ENCODE measurements at places on chromosomes 3 and 15.

DNA sequence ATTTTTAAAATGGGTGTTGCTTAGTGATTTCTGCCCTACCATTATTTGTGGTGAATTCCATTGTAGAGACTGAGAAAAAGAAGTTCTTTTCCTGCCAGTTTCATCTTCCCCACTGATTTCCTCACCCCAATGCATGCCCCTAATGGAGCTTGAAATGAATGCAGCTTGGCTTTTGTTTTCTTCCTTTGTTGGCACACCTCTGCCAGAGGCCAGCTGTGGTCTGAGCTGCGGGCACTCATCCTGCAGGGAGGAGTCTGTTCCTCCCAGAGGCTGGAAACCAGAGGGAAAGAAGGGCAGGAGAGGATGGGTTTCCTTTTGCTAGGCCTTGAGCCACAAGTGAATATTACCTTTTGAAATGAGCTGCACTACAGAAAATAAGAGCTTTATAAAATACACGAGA, 9.3 kb upstream of the ST8SIA2 start:
- no peak for DNase-seq

DNA sequence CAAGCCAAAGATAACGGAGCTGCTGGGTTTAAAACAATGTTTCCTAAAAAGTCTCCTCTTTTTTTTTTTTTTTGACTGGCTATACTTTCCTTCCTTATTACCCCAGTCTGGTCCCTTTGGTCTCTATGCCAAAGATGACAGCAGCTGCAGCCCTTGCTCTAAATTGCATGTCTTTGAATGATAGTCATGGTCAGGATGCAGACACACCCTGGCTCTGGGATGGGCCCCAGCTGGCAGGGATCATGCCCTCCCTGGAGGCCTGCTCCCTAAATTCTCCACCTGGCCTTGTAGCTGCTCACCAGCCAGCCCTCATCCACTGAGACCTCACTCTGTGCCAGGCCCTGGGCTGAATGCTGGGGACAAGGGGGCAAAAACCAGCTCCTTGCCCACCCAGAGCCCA, 95.8 kb downstream of the MESD start:
- DNase-seq, result no peak

- DNase-seq, result no peak
These were observed 25.9 kb downstream of the MAP6D1 start for GRCh38 chr3:183799461-183799860.

DNA sequence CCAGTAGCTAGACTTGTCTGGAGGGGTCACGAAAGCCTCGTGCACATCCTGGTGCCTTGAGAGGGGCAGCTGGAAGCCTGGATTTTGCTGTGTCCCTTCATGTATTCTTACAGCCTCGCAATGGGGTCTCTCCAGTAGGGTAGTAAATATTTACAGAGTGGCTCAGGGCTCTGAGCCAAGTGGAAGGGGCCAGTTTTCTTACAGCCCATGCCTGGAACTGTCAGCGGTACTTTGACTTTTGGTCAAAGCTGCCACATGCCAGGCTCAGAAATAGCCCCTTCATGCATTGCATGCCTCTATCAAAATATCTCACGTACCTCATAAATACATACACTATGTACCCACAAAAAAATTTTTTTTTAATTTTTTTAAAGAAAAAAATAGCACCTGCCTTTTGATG, 119.2 kb downstream of the OSBPL10 start:
- no peak for DNase-seq

- DNase-seq, result no peak
These were observed 85.1 kb downstream of the PDCD6IP start for GRCh38 chr3:33883538-33883950.

DNA sequence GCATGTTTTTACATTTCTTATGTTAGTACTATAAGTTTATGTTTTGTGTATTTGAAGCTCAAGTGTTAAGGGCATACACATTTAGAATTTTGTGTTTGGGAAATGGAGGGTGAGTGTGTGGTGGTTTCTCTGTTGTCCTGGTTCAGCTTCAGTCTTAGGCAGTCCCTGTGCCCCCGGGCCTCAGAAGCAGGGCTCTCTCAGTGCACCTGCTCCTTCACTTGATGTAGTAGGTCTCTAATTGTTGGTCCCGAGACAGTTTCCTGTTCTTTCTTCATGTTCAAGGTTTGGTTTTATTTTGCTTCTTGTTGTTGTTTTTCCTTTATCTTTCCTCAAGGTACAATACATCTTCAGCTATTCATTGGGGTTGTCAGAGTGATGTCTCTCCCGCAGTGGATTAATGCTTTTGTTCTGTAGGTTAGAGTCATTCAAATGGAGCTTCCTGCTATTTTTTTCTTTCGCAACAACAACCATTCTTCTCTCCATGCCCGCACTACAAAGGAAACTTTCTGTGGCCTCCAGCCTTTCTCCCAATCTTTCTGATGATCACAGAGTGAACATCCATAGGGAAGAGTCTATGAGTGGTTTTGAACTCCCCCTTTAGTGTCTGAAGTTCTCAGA, 177.8 kb upstream of the GOLGA6L4 start:
- no peak for DNase-seq

DNA sequence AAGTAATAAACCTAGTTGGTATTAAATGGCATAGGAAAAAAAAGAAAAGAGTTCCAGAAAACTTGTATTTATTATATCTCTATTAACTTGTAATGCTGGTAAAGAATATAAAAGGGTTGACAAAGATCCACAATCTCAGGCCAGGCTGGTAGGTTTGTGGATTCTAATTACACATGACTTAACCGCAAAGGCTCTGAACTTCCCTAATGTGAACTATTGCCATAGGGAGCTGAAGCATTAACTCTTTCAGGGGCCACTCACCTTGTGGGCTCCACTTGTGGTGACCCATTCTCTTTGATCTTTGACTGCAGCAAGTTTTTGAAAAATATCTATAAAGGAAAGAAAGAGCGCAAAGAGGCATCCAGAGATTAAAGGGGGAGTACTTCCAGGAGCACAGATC, 58.5 kb downstream of the NEK10 start:
- DNase-seq, result no peak

DNA sequence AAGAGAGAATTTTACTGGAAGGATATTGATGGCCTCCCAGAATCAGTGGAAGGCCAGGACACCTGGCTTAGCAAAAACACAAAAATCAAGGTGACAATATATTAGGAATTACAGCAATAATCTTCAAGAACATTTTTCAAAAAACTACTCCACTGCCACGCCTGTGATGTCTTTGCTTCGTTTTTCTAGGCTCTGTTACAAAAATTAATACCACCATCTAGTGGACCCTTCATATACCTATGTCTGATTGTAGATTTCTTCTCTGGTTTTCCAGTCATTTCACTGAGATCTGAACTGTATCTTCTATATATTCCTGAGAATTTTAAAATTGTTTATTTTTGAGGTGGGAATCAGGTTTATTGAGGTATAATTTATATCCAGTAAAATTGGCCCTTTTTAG, 5.6 kb upstream of the SLC33A1 start:
- DNase-seq, result no peak

- DNase-seq, result no peak
These were observed 46.6 kb downstream of the ZBTB38 start for GRCh38 chr3:141414800-141415462.

- DNase-seq, result peak; percentile 22
These were observed 19.0 kb downstream of the PDHB start for GRCh38 chr3:58414538-58415197.

- no peak for DNase-seq
These were observed 32.8 kb downstream of the NCEH1 start for GRCh38 chr3:172678068-172678467.

DNA sequence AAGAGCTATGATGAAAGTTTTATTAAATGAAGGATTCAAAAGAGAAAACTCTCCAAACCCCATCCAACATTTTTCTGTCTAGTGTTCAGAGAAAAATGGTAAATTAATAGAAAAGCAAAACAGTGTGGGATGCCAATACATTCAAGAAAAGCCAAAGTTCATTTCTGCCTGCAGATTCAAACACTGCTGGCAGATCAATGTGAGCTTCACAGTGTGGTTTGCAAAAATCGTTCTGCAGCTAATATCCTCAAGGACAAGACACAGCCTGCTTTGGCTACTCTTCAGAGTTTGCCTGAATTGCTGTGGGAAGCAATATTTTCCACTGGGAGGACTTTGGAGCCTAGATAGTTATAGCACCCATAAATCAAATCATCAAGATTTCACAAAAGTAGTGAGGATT, 619.9 kb upstream of the SUCLG2 start:
- DNase-seq, result no peak

DNA sequence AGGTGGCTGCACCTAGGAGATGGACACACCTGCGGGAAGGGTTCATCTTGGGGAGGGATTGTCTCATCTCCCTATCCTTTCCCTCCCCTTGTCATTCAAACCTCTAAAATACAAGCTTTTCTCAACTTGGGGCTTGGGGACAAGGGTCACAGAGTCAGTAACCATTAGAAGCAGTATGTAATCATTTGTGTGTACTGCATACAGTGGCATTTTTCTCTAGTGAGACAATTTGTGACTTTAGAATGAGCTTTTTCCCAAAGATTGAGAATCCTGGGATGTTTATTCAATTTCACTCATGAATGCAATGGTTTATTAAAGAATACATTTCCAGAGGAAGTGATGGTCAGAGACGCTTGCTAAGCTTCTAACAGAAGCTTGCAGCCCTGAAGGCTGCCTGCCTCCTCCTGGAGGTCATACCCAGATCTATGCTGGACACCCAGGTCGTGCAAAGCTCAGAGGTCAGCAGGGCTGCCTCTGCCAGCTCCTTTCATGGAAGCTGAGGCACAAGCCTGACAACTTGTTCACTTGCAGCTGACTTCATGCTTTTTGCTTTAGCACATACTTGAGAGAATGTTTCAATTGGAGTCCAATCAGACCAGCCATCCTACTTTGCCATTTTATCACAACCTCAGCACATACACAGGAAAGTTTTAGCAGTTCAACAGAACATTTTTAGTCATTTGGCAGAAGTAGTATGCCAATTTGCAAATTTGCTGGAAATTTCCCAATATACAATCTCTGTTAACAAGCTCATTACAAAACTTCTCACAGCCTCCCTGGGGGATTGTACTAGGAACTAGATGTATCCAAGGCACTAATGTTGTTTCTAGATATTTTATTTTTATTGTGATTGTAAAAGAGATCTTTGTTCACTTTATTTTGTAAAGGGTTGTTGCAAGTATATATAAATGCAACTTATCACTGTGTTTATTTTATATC, 25.6 kb upstream of the ALDH1L1 start:
- no peak for DNase-seq

DNA sequence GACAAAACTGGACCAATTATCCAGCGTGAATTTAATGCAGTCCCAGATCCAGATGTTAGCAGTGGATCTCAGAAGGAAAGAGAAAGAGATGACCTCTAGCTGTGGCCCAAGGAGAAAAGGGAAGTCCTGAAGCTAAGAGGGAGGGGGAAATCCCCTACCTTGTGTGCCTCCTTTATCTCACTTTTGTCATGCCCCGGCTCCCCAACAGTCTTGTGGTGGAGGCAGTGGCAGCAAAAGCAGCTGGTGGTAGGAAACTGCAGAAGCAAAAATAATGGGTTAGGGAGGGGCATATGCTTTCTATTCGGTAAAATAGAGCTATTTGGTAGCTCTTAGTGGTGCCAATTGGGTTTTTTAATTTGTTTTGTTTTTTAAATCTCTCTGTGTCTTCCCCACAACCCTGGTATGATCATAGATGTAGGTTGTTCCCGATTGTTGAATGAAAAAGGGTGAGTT, 56.5 kb downstream of the MCTP2 start:
- DNase-seq, result no peak

DNA sequence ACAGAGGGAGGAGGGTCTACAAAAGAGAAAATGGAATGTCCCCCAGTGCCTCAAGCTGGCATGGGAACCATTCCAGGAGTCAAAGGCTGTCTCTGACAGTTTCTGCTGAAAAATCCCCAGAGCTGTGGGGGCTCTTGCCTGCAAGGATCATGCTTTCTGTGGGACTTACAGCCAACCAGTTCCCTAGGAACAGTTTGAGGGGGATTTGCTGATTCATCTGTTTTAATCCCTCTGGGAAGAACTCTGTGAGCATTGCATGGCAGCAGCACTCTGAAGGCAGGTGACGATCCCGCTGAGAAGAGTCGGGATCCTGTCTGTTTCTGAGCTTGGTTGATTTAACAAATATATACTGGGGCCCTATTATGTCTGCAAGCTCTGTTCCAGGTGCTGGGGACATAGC, 176.0 kb downstream of the SSR3 start:
- DNase-seq, result no peak

- DNase-seq, result no peak
These were observed 127.2 kb downstream of the EBLN2 start for GRCh38 chr3:73188707-73189106.

DNA sequence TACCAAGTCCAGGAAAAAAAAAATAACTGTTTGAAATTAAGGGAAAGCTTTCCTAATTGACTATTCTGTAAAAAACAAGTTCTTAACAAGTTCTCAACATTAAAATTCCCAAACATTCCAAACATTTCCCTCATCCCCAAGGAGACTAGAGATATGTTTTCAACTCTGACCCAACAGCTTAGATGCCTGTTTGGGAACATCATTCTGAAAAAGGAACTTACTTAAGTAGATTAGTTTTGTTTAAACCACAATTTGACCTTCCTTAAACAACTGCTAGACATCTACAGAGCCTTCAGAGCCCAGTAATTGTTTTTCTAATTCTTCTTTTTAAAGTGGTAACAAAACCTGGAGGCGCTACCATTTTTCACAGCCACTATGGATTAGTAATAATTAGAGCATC, 12.8 kb downstream of the UBR1 start:
- DNase-seq, result no peak

DNA sequence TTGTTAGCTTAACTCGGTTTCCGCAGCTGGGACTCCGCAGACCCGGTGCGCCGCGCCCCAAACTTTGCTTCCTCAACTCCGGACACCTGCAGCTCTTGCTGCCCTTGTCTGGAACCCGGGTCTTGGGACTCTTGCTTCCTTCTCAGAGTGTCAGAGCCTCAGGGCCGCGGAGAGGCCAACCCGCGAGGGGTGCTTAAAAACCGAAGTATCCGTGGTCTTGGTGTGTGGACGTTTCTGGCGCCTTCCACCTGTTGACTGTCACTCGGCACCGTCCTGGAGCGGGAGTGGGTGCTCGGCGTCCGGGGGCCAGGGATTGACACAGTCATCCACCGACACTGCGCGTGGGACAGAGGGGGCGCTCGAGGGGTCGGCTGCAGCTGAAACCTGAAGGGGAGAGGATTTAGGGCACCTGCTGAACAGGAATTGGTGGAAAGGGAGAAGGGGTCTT, 386 bp downstream of the SQOR start:
- DNase-seq, result peak; percentile 59

GRCh38 chr3:152355744-152356665, 87.3 kb downstream of the MBNL1 start:
- no peak for DNase-seq

DNA sequence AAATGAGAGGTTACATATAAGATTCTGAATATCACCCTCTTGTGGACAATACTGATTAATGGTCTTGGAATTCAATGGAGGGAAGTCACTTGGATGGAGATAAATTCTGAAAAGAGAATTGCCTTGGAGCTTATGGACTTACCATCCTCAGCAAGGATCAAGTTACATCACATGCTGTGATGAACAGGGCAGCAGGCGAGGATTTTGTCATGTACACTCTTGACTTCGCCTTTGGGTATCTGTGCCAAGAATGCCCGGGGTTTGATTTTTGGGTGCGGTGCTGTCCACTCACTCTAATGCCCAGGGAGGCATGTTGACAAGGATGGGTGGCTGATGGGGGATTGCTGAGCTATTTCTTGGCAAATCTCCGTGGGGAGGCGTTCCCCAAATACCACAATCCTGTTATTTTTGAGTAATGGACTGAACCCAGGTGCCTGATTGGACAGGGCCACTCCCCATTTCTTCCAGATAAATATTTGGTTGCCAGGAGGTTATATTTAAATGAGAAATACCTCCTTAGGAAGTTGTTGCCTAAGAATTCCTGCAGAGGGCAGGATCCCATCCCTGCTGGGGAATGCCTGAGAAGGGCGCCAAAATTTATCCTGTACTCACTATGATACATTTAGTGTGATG, 96.3 kb downstream of the TPRG1 start:
- no peak for DNase-seq

- no peak for DNase-seq
These were observed 24.9 kb upstream of the PLXNA1 start for GRCh38 chr3:126957776-126958637.

All from stimulated activated CD4-positive, alpha-beta T cell treated with anti-CD3 and anti-CD28 coated beads, Interleukin-12 subunit alpha, Interleukin-12 subunit beta, amount 100 ng/mL, for 4 hours (primary cell).